GM23338 (cell line): ENCODE measurements at places on chromosomes 5 and 9. TPM values are rescaled to one million over a fixed set of nuclear protein-coding genes. Genes with fewer than 3 reads are reported as not detected.

The GPX8 gene
- total RNA-seq: 52.1 and 64.4 TPM in 2 replicates

The GPR21 gene
- 0.90 and 1.9 TPM in 2 replicates for total RNA-seq

The EQTN gene
- 0.24 TPM in 1 of 2 replicates, not detected in the other for total RNA-seq

The ZNF354C gene
- total RNA-seq: 9.8 and 11.3 TPM in 2 replicates

The HDAC3 gene
- 74.6 and 90.0 TPM in 2 replicates for total RNA-seq
